ENCODE measurements at places on chromosomes 1 and 21. TPM values are rescaled to one million over a fixed set of nuclear protein-coding genes. Genes with fewer than 3 reads are reported as not detected.

Gene SLC44A5
- 7.4 TPM for polyA plus RNA-seq

Gene TNFAIP8L2
- polyA plus RNA-seq: 2.8 TPM

Gene SYT2
- polyA plus RNA-seq: 2.6 TPM

Gene ADGRB2
- 28.8 TPM for polyA plus RNA-seq

DNA sequence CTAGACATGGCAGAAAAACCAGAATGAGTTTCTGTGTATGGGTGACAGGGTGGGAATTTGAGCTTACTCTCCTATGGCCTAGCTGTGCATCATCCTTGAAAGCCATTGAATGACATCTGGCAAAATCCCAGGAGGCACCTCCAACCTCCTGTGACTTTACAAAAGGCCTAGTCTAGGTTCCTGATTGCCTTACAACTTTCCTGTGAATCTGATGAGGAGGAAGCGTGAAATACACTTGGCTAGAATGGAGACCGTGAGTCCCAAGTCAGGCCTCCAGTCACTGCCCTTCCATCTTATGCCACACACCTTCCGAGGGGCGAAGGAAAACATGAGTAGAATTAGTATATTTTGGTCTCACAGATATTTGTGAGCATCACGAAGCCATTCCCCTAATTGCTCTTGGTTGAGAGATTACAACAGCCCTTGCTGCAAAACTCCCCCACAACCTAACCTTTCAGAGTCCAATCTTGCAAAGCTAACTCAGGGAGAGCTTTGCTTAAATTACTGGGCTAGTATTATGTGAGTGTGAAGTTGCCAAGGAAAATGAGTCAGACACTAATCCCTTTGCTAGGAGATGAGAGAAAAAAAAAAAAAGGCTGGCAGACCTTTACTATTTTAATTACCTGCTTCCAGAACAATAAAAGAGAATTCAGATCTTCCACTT, 36.3 kb upstream of the PAXBP1 start:
- no peak for DNase-seq

DNA sequence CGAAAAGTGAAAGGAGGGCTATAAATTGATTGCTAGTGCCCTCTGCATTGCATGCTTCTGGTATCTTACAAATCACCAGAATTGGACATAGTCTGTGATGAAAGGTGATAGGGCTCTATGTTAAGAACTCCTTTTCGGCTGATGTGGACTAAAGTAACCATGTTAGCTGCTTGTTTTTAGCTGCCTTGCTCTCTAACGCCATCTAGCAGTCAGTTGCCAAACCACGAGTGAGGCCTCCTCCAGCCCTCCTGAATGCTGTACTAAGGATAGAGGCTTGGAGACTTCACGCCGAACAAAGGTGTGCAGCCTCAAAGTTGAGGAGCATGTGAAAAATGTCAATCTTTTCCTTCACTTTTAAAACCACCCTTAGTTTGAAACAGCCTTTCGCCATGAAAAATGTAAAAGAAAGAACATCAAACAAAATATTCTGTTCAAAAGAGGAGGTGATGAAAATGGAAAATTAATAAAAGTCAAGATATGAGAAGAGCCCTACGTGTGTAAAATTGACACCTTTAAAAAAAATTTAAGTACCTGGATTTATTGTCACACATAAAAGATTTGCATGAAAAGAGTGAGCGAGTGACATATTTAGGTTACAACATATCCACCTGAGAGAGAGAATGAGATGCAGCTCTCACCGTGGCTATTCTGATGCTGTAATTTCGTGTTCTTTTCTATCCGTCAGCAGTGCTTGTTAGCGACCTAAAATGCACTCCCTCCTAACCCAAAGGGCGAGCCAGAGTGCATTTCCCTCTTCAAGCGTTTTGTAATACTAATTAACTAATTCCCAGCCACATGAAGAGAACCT, 8.1 kb downstream of the LRRC53 start:
- DNase-seq: peak; percentile 11

GRCh38 chr1:205015241-205015640, 27.8 kb upstream of the CNTN2 start:
- no peak for DNase-seq

- no peak for DNase-seq
These were observed 46.2 kb downstream of the DYRK1A start for GRCh38 chr21:37412603-37413360.

DNA sequence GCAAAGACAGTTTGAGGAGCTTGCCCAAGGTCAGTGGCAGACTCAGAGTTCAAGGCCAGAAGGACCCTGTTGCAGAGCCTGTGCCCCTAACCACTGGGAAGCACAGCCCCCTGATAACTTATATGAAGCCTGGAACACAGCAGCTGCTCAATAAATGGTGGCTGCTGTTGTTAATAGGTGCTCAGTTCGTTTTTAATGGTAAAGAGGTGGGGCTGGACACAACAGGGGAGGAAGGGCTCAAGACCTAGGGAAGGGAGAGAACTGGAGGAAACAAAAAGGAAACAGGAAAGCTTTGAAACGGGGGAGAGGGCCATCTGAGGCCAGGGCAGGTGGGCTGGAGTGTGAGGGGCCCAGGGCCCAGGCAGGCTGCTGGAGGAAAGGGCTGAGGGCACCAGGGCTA, 125.4 kb downstream of the LACTBL1 start:
- DNase-seq: no peak

DNA sequence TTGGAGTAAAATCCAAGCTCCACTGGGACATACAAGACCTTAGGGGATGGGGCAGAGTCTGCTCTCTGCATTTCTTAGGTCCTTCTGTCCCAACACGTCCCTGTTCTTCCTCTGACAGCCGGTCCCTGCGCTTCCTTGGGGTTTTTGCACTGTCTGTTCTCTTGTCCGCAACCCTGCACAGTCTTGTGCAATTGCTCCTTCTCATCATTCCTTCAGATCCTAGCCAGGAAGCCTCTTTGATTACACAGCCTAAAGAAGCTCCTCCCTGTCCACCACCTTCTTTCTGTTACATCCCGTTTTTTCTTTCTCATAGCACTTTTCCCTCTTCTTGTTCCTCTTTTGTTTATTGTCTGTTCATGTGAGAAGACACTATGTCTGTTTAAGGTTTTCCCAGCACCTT, 19.9 kb downstream of the ACOT11 start:
- no peak for DNase-seq

DNA sequence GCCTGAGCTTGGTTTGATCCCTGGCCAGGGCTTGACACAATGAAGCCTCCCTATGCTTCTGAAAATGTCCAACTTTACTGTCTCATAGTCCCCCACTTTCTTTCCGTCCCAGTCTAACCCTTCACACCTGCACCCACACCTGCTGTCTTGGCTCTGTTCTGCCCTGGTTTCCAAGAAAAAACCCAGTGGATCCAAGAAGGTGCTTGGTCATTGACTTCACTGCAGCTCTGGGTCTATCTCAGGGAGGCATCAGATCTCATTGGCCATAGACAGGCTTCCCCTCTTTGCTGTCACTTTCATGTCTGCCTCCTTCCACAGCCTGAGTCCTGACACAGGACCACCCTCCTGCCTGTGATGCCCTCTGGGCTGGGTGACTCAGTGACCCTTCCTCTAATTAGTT, 37.8 kb upstream of the ETV3 start:
- no peak for DNase-seq
